ENCODE measurements at places on chromosomes 12 and 14. TPM values are rescaled to one million over a fixed set of nuclear protein-coding genes. Genes with fewer than 3 reads are reported as not detected.

The INHBC gene
- not detected for total RNA-seq

The DDN gene
- total RNA-seq: not detected

The NANOG gene
- total RNA-seq: 0.27 TPM

The TAS2R46 gene
- 1.2 TPM for total RNA-seq

The IPO8 gene
- total RNA-seq: 28.8 TPM

The SGPP1 gene
- total RNA-seq: 28.4 TPM

The OR4N2 gene
- not detected for total RNA-seq

The NEK9 gene
- total RNA-seq: 65.3 TPM

The SRRM4 gene
- total RNA-seq: not detected

The CMA1 gene
- total RNA-seq: not detected

The CIPC gene
- 38.3 TPM for total RNA-seq

The DDX23 gene
- total RNA-seq: 53.7 TPM

The AACS gene
- total RNA-seq: 14.1 TPM

The KRT85 gene
- not detected for total RNA-seq

The LBHD2 gene
- not detected for total RNA-seq

The BMP4 gene
- 26.9 TPM for total RNA-seq

The BICDL1 gene
- 0.68 TPM for total RNA-seq

The CCDC196 gene
- not detected for total RNA-seq

The DENND5B gene
- total RNA-seq: 28.6 TPM

The BIN2 gene
- 11.9 TPM for total RNA-seq

The EXD2 gene
- 10.9 TPM for total RNA-seq

The TRPV4 gene
- 2.0 TPM for total RNA-seq
